ENCODE measurements at places on chromosomes 7 and 10. TPM values are rescaled to one million over a fixed set of nuclear protein-coding genes. Genes with fewer than 3 reads are reported as not detected.

Gene FEZF1
- total RNA-seq, result not detected

Gene TBX20
- total RNA-seq, result not detected

Gene GGCT
- total RNA-seq, result 32.8 TPM

DNA sequence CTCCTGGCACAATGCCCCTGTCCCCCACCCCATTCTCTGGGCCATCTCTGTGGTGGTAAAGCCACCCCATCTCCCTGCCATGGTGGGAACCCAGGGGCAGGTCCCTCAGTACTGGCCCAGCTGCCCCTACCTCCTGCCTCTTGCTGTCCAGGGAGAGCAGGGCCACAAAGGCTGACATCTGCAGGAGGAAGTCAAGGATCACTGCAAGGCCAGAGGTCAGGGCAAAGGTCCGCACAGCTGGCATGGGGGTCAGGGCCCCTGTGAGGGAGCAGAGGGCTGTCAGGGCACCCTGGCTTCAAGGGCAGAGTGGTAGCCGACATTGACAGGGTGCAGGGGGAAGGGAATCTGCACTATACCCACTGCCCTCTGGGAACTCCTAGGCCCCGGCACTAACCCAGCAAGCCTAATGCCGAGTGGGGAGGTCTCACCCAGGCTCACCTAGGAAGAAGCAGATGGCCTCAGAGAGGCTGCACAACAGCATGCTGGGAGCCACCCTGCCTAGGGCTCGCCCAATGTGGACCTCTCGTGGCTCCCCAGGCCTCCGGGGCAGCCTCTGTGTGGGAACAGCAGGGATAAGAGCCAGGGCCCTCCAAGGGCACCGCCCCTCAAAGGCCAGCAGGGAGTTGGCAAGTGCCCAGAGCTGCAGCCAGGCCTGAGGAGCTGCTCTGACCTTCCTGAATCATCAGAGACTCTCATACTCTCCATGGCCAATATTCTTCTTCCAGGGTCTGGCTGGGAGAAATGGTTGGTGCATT lies 7.7 kb downstream of the NPC1L1 start:
- no peak for DNase-seq

DNA sequence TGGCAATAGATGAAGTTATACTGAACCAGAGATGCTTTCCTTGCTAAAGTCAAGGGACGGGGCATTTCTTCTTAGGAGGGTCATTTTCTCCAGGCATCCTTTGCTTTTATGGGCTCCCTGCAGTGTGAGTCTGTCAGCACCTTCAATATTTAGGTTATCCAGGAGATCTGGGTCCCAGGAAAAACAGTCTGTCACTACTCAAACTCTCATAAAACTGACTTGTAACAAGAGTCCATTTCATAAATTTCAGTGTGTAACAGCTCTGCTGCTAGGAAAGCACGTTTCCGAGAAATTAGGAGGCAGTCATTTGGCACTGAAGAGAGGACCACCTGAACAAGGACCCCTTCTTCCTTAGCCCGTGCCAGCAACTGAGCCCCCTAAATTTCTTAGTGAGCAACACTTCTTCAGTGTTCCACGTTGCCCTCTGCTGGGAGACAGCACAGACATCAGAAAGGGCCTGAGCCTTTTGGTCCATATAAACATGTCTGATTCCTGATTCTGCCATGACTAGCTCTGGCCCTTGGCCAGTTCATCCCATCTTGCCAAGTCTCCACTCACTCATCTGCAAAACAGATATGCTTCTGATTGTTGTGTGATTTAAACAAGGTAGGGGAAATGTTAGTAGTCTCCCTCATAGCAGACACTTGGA lies 7.2 kb downstream of the GCC1 start:
- no peak for DNase-seq

GRCh38 chr10:23155169-23155568 lies 36.9 kb upstream of the PTF1A start:
- DNase-seq, result no peak

GRCh38 chr10:98006266-98006665 lies 24.2 kb downstream of the CRTAC1 start:
- peak; percentile 40 for DNase-seq

DNA sequence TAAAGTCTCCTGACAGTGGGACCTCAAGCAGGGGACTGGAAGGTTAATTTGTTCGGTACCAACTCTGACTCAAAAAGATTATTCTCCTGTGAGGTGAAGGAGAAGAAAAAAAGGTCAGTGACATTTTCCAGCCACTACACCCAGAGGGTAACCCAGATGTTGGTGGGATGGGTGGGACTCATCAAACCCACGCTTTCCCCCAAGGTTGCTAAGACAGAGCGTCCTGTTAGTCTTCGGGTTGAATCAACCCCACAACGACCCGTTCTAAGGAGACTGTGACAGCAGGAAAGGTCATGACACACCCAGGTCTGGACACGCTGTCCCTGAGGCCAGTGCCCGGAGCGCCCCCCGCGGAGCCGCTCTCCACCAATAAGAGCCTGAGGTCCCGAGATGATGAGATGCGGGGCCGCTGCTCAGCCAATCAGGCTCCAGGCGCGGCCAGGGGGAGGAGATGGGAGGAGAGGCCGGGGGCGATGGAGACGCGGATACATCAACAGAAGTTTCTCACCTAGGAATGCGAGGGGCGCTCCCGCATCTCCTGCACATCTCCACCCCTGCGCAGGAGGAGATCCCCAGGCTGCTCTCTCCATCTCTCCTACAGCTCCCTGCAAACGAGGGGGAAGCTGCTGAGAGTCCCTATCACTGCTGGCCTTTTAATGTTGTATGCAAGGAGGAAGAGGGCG lies at the start of gene WNT16:
TSS of gene WNT16 (plus strand) at position 493 of the 683 bp plus-strand sequence. CDS start 293 bp downstream, outside the sequence.
- no peak for DNase-seq
